ENCODE measurements at places on chromosomes 5 and 9. TPM values are rescaled to one million over a fixed set of nuclear protein-coding genes. Genes with fewer than 3 reads are reported as not detected.

Gene OLFML2A
- 0.16 TPM for total RNA-seq

Gene PRDM9
- total RNA-seq, result 0.47 TPM

- no peak for DNase-seq
Measured at GRCh38 chr5:175493260-175493659, 14.9 kb downstream of the SFXN1 start.

- DNase-seq, result no peak
Measured at GRCh38 chr9:33506626-33507370, 17.3 kb upstream of the ANKRD18B start.

Gene TEK
- 0.16 TPM for total RNA-seq

Gene FOXD4L6
- total RNA-seq, result not detected

GRCh38 chr5:101473483-101473882 is 570.4 kb upstream of the ST8SIA4 start:
- DNase-seq, result no peak

Gene ADAMTSL2
- not detected for total RNA-seq

Gene SPINK1
- 2.2 TPM for total RNA-seq

GRCh38 chr5:39774605-39775004 is 349.8 kb upstream of the DAB2 start:
- no peak for DNase-seq

Gene GRXCR2
- not detected for total RNA-seq

Measured in K562 (cell line).